NB4 (cell line): ENCODE measurements at places on chromosomes 12 and 14.

DNA sequence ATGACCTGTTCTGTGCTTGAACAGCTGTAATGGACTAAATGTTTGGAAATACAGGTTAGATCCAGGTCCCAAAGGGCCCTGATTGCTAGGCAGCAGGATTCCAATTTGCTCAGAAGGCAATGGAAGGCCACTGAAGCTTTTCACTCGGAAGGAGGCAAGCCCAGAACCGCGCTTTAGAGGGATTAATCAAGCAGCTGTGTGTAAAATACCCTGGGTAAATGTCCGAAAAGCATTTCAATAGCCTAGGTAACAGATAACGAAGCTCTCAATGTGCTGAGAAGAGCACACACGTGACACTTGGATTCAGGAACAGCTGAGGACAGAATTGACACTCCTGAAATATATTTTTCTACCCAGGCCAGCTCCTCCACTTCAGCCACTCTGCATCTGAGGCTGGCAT is 436.1 kb downstream of the TMEM132D start:
- DNase-seq: no peak

DNA sequence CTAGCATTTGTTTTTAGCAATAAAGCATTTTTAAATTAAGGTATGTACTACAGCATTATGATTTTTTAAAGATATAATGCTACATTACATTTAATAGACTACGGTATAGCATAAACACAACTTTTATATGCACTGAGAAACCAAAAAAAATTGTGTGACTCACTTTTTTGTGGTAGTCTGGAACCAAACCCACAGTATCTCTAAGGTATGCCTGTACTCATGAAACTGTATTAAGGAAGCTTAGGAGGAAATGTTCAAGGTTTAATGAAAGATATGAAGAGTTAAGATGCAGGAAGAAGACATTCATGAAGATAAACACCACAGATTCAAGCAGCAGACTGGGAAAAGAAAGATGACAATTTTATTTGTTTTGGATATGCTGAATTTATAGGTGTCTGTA is 51.7 kb downstream of the PPP1R12A start:
- no peak for DNase-seq

DNA sequence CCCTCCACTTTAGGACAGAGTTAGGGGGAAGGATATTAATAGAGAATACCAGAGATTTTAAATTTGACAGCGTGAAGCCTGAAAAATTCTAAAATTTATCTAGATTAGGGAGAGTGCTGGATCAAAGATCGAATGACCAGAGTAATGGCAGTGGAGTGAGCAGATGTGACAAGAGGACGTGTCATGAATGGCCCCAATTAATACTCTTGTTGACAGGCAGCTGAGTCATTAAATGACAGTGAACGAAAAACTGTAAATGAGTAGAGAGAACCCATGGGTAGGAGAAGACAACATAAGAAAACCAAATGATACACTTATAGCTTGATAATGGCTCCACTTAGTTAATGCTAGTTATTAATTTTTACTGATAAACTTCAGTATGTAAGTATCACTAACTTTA is 73.9 kb upstream of the PLEKHA5 start:
- DNase-seq: no peak

GRCh38 chr14:54261283-54261682 is 135.5 kb upstream of the CDKN3 start:
- DNase-seq: no peak

DNA sequence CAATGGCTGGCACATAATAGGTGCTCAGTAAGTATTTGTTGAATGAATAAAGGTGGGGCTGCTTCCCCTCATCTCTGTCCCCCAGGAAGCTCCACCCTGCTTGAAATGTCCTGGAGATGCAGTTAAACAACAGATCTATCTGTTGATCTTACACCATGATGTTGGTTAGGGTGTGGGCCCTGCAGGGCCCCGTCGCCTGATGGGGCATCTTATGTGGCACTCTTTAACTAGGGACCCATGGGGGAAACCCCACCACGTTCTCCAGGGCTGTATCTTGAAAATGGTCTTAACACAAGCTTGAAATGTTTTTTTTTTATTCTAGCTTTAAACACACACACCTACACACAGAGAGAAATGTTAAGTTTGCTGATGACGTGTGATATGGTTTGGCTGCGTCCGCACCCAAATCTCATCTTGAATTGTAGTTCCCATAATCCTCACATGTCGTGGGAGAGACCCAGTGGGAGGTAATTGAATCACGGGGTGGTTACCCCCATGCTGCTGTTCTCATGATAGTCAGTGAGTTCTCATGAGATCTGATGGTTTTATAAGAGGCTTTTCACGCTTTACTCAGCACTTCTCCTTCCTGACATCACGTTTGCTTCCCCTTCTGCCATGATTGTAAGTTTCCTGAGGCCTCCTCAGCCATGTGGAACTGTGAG is 741.7 kb downstream of the VRK1 start:
- DNase-seq: no peak

- DNase-seq: peak; percentile 23
Observed at GRCh38 chr12:25734529-25735180, 181.6 kb upstream of the LMNTD1 start.

DNA sequence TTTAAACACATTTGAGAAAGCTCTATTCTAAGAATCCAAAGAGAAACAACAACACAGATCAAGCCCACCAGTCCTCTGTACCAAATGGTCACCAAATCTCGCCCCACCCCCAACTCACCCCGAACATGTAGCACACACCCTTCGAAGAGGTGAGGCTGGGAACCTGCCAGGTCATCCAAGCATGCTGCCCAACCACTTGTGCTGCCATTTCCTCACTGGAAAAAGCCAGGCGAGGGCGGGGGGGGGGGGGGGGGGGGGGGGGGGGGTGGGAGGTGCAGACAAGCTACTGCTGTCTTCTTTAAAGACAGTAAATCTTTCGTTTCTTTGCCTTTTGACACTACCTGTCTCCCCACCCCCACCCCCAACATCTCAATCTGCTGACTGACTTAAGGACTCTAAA is 59.9 kb downstream of the SETD3 start:
- peak; percentile 17 for DNase-seq

DNA sequence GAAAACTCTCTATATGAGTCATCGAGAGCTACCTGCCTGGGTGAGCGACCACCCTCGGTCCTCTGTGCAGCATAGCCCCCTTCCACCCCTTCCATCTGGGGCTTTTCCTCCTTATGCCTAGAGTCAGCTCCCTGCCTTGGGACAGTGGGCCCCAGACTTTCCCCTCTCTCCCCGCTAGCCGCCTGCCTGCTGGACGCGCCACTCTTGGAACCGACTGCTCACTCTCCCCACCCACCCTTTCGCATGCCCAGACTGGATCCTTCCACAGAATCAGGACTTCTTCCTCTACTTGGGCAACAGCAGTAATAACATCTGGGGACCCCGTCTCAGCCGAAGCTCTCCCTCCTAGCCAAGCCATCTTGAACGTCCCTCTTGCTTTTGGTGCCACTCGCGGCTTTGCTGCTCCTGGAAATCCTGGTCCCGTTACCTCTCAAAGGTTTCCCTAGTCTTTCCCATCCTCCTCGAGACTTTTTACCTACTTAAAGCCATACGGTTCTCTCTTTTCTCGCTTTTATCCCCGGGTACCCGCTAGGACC is 671 bp downstream of the ESYT1 start:
- DNase-seq: peak; percentile 62

DNA sequence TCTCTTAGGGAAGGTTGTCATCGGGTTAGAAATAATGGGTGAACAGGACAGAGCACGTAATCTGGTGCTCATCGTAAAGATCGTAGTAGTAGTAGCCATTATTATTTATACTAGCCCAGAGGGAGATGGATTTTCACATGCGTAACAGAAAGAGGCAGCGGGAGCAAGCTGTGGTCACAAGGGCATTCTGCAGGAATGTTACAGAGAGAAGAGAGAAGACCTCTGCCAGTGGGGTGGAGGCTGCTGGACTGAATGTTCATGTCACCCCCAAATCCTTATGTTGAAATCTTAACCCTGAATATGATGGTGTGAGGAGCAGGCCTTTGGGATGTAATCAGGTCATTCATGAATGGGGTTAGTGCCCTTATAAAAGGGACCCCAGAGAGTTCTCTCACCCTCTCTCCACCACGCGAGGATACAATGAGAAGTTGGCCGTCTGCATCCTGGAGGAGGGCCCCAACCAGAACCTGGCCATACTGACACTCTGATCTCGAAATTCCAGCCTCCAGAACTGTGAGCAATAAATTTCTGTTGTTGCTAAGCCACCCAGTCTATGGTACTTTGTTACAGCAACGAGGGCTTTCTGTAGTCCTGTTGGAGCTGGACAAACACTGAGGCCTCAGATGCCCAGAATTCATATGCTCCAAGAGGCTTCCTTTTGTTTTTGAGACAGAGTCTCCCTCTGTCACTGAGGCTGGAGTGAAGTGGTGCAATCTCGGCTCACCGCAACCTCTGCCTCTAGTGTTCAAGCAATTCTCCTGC is 131.2 kb upstream of the MED13L start:
- DNase-seq: no peak

- DNase-seq: peak; percentile 72
Observed at GRCh38 chr14:69580009-69580577, 5.4 kb upstream of the CCDC177 start.

DNA sequence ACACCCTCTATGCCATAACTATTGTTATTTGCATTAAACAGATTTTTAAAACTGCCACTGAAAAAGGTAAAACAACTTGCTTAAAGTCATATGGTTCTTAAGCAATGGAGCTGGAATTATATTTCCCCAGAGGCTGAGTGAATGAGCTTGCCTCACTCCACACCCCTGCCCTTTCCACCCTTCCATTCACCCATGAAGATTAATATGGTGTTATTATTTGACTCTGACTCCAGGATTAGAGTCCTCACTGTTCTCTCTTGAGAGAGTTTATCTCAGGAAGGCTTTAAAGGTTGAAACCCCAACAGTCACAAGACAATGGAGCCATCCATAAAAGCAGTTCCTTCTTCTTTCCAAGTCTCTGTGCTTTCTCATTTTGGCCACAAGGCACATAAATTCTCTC is 84.9 kb downstream of the RTN1 start:
- DNase-seq: no peak

- no peak for DNase-seq
Observed at GRCh38 chr14:39218171-39218769, 15.4 kb upstream of the MIA2 start.

GRCh38 chr12:15494329-15495046 is 172.2 kb downstream of the PTPRO start:
- DNase-seq: no peak

DNA sequence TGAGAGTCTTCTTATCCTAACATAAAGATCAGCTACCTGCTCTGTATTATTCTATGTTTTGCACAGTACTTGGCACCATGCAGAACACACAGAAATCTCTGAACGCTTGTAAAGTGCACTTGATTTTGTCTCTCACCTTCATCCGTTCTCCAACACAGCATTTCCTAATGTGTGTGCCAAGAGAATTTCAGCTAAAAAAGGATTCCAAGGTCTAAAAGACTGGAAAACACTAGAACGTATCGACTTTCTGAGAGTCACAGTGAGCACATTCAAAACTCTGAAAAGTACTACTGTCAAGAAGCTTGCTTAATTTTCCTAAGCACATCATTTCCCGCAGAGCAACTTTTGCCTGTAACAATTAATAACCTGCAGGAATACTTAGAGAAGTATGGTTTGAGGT is 211.1 kb downstream of the ANO2 start:
- DNase-seq: no peak

- DNase-seq: no peak
Observed at GRCh38 chr14:25658988-25659387, 609.0 kb upstream of the STXBP6 start.

GRCh38 chr12:109946505-109946904 is 46.4 kb downstream of the TCHP start:
- no peak for DNase-seq
